Activated CD4-positive, alpha-beta memory T cell treated with anti-CD3 and anti-CD28 coated beads, Interleukin-2, amount 10 ng/mL, durations not matched to agents 7 days and 5 days (primary cell): ENCODE measurements at places on chromosomes 6 and 20. TPM values are rescaled to one million over a fixed set of nuclear protein-coding genes. Genes with fewer than 3 reads are reported as not detected.
A peak's percentile ranks its signal among the peaks of the same experiment; 100 is the strongest.

- no peak overlapping the region for H3K27ac ChIP-seq
- no peak for DNase-seq
- no peaks in the 10 kb centered on the region for H3K4me1 ChIP-seq
- H3K4me3 ChIP-seq = no peak overlapping the region
- no peaks in the 10 kb centered on the region for H3K36me3 ChIP-seq
Observed at GRCh38 chr6:51024126-51024525, 205.5 kb downstream of the TFAP2B start.

The EEF1A2 gene
- 2.6 TPM for total RNA-seq

DNA sequence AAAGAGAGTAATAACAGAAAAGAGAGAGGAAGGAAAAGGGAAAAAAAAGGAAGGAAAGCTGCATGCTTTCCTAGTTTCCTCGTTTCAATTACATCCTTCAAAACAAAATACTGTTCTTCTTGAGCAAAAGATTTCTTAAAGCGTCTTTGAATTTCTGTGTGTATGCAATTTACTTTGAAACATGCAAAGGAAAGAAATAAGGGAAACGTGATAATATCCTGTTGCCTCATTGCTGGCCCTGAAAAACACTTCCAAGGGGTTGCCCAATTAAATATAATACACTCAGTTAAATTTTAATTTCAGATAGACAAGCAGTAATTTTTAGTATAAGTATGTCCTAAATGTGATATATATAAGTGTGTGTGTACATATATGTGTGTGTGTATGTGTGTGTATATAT lies 51.2 kb upstream of the TPD52L1 start:
- H3K27ac ChIP-seq = no peak overlapping the region
- DNase-seq = no peak
- no peak overlapping the region for H3K4me3 ChIP-seq
- peaks cover 1% of the 10 kb centered on the region for H3K4me1 ChIP-seq

The ELOVL4 gene
- total RNA-seq = 1.9 TPM

- H3K36me3 ChIP-seq = no peaks in the 10 kb centered on the region
- peaks cover 30% of the 10 kb centered on the region for H3K4me1 ChIP-seq
- H3K4me3 ChIP-seq = peak overlapping the region; percentile 59
- DNase-seq = no peak
Observed at GRCh38 chr6:136920671-136921380, 1.3 kb upstream of the SLC35D3 start.

DNA sequence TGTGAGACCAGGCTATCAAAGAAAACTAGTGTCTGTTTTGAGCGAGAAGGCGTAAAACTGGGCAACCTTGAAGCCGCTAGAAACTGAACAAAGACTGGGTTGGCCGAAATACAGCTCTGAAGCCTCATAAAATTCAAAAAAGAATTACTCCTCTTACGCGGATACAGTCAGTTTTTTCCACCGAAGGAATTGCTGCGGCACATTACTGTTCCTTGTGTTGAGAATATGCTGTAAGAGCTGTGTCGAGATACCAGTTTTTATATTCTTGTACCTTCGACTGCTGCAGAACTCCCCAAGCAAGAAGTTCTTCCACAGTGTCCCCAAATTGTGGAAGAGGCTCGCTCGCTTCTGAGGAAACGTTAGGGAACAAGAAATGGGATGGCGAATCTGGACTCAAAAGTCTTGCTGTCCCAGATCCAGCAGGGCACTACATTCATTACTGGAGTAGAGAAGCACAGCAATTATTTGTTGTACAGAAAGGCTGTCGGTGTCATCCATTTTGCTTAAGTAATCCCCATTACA lies 523 bp upstream of the COX7A2 start:
- no peak for DNase-seq
- peaks cover 24% of the 10 kb centered on the region for H3K36me3 ChIP-seq
- peaks cover 34% of the 10 kb centered on the region for H3K4me1 ChIP-seq
- peak overlapping the region; percentile 94 for H3K27ac ChIP-seq

The GCNT2 gene
- 3.1 TPM for total RNA-seq

The NKX2-2 gene
- total RNA-seq = not detected

DNA sequence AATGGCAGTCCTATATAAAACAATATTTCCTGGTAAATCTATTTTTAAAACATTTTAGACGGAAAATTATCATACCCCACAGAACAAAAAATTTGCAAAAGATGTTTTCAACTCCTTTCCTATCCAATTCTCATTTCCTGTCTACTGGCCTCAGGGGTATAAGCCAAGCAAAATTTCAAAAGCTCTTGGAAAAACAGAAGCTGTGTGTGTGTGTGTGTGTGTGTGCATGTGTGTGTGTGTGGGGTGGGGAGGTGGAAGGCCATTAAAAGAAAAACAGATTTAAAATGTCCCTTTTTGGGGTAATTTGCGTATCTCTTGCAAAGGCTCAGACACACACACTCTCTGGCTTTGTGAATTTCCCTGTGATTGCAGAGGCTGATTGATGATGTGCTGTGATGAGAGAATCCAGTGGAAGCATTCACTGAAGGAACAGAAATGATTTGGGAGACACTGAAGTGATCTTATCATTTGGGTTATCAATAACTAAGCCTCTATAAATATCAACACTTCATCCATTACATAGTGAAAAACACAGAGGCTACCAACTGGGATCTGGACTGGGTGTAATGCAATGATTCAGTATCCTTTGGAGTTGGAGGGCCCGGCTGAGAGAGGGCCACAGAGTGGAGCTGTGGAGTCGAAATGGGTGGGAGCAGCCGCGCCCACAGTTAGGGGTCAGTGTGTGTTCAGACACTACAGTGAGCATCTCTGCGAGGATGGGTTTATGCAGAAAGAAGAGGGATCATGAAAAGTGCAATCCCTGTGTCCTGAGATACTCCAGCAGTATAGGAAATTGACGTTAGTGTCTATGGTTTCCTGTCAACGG lies 106.8 kb upstream of the PREP start:
- H3K4me1 ChIP-seq = peaks cover 20% of the 10 kb centered on the region
- no peaks in the 10 kb centered on the region for H3K36me3 ChIP-seq
- H3K27ac ChIP-seq = no peak overlapping the region
- H3K4me3 ChIP-seq = no peak overlapping the region
- H3K27me3 ChIP-seq = peaks cover 2% of the 10 kb centered on the region

- H3K36me3 ChIP-seq = no peaks in the 10 kb centered on the region
- H3K4me3 ChIP-seq = no peak overlapping the region
- no peak overlapping the region for H3K27ac ChIP-seq
- peaks cover 14% of the 10 kb centered on the region for H3K4me1 ChIP-seq
Observed at GRCh38 chr6:170221052-170221752, 69.7 kb downstream of the DLL1 start.

- H3K36me3 ChIP-seq = no peaks in the 10 kb centered on the region
- no peaks in the 10 kb centered on the region for H3K4me1 ChIP-seq
- H3K4me3 ChIP-seq = no peak overlapping the region
- no peak for DNase-seq
- no peak overlapping the region for H3K27ac ChIP-seq
- H3K27me3 ChIP-seq = peaks cover 2% of the 10 kb centered on the region
Observed at GRCh38 chr20:1102016-1102415, 16.4 kb upstream of the PSMF1 start.

The KCNK15 gene
- not detected for total RNA-seq

GRCh38 chr6:54981647-54982046 lies 135.1 kb downstream of the FAM83B start:
- no peaks in the 10 kb centered on the region for H3K4me1 ChIP-seq
- no peak overlapping the region for H3K4me3 ChIP-seq

GRCh38 chr6:23505026-23505425 lies 621.0 kb upstream of the NRSN1 start:
- no peak overlapping the region for H3K27ac ChIP-seq
- no peak overlapping the region for H3K4me3 ChIP-seq
- H3K4me1 ChIP-seq = no peaks in the 10 kb centered on the region
- H3K36me3 ChIP-seq = no peaks in the 10 kb centered on the region
- no peak for DNase-seq

GRCh38 chr6:31336896-31337496 lies 20.0 kb downstream of the HLA-B start:
- DNase-seq = no peak
- peaks cover 43% of the 10 kb centered on the region for H3K36me3 ChIP-seq
- H3K4me1 ChIP-seq = peaks cover 13% of the 10 kb centered on the region
- H3K4me3 ChIP-seq = no peak overlapping the region

- peaks cover 2% of the 10 kb centered on the region for H3K36me3 ChIP-seq
- no peak for DNase-seq
- H3K4me3 ChIP-seq = no peak overlapping the region
- H3K27me3 ChIP-seq = peaks cover 46% of the 10 kb centered on the region
Observed at GRCh38 chr6:168441434-168442391, 729 bp downstream of the SMOC2 start.

The PI16 gene
- 8.5 TPM for total RNA-seq

The C6orf141 gene
- not detected for total RNA-seq

The PBX2 gene
- 73.1 TPM for total RNA-seq

GRCh38 chr6:24980507-24981385 lies 45.0 kb upstream of the RIPOR2 start:
- no peak for DNase-seq
- H3K27ac ChIP-seq = no peak overlapping the region
- peaks cover 24% of the 10 kb centered on the region for H3K4me1 ChIP-seq
- no peak overlapping the region for H3K4me3 ChIP-seq

The GRM1 gene
- total RNA-seq = not detected

The TFAP2A gene
- total RNA-seq = 0.20 TPM

The EDN1 gene
- 0.10 TPM for total RNA-seq

The PTGIS gene
- 2.8 TPM for total RNA-seq

The METTL24 gene
- not detected for total RNA-seq
